ENCODE measurements at places on chromosomes 1 and 21.

DNA sequence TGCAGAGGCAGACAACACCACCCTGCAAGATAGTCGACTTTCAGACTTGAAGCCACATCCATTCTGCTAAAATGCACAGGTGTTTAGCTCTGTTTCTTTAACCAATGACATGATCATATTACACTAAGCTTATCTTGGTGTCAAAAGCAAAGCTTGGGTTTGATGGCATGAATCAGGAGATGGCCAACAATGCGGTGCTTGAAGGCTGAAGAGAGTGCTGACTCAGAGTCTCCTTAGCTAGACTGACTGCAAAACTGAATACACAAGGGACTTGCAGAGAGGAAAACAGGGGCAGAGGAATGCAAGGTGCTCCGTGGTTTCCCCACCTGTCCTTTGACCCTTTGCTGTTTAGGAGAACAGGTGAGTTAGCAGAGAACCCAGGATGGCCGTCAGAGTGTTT lies 262.6 kb downstream of the SIPA1L2 start:
- no peak for DNase-seq

- no peak for DNase-seq
These were observed 48.3 kb upstream of the CAPZB start for GRCh38 chr1:19533626-19534025.

DNA sequence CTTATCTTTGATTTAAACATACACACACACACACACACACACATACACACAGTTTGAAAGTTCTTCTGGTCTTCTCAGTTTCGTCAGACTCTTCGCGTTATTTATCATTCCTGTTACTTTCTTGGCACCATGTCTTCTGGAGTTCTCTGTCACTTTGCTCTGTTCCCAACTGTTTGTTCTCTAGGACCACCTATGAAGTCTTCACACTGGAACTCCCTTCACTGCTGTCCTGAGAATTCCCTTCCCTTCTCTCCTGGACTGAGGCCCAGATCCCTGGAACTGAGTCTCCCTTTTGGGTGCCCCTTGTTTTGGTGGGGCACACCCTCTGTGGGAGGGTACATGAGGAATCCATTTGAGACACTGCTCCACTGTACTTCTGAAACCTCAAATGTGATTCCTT lies 30.5 kb downstream of the ALG14 start:
- DNase-seq: no peak

DNA sequence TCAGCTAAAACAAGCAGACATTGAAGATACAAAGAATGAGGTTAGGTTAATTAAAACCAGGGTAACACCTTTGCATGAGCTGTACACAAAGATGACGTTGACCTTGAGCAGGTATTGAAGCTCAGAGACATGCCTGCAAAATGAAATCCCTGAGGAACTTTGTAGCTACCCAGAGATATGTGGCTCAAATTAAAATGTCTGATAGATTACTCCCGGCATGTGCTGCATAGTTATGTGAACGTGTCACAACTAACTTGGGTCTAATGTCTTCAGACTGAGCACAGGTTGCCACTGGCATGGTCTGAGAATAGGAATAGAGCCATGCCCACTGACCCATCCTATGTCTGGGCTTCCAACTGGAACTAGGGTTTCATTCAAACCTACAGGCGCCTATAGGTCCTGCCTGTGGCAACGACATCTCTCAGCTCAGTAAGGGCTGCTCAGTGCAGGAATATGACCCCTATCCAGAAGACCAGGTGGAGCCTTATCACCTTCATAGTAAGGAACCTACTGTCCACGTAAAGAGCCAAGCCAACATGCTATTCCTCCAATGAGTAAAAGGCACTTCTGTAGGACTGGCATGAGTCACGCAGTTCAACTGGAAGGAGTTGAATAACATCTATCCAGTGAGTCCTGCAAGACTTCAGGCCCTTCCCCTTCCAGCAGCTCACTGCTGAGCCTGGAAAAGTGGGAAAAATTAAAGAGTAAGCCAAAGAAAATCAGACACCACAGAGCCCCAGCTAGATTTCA lies 60.7 kb downstream of the PRKAB2 start:
- no peak for DNase-seq

DNA sequence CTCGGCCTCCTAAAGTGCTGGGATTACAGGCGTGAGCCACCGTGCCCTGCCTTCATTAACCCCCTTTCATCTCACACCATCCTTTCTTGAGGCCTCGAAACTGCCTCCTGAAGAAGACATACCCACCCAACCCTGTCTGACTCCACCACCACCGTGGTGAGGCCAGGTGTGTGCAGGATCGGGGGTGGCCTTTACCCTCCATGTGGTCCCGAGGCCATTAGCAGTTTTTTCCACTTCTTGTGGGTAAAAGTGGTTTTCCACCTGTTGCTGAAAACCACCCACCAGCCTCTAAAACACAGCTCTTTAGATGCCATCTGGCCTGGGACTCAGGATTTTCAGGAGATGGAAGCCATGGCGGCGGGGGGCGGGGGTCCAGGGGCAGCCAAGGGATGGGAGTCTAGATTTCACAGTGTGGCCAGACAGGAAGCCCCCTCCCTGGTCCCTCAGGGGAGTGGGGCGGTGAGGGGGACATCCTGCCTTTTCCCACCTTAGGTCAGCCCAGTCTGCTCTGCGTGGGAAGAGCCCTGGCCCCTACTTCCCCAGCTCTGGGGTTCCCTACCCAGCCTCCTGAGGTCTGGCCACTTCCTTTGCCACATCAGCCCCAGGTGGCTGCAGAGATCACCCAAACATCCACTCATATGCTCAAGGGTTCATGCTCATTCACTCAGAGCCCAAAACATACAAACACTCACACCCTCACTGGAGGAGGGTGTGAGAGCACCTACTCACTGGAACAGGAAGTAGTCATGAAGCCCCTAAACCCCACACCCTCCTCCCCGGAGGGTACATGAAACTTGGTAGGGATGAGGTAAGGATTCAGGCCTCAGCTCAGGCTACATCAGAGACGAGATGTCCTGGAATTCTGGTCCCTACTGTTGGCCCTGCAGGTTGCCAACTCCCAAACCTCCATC lies 2.3 kb downstream of the FGR start:
- no peak for DNase-seq

DNA sequence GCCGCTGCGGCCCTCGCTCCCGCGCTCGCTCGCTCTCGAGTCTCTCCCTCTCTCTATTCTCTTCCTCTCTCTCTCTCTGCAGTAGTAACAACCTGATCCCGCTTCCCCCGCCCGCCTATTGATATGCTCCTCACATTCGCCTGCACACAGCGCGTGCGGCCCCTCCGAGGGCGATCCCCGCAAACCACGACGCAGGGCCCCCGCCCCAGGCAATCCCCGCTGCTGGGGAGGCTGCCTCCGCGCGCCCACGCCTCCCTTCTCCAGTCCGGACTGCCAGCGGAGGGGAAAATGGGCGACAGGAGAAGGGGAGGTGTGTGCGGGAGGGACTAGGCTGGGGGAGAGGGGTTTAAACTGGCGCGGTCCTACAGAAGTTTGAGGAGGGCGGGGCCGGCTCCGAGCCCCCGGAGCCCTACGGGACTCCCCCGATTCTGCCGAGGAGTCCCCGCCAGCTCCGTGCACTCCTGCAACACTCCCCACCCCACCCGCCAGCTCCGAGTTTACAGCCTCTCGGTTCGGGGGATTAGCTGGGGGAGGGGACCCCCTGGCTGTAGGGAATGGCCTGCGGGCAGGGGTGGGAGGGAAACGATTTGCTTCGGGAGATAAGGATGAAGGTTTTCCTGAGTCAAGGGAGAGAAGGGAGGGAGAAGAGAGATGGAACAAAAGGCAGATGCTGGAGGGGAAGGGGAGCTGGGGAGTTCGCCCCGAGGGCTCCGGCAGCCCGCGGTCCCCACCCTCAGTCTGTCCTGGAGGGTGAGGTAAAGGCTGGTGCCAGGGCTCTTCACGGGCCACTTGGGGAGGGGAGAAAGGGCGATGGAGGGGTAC lies 66.6 kb downstream of the SYT2 start:
- peak; percentile 45 for DNase-seq

- no peak for DNase-seq
These were observed 169.0 kb downstream of the AGBL4 start for GRCh38 chr1:49854741-49855140.

Measured in G401 (cell line).